Stimulated activated CD4-positive, alpha-beta T cell treated with anti-CD3 and anti-CD28 coated beads, Interleukin-1b, Interleukin-23, amount 100 ng/mL, for 1 hour (primary cell): ENCODE measurements at places on chromosomes 13 and 19.

- DNase-seq = no peak
These were observed 23.2 kb downstream of the STOML3 start for GRCh38 chr13:38967446-38967845.

DNA sequence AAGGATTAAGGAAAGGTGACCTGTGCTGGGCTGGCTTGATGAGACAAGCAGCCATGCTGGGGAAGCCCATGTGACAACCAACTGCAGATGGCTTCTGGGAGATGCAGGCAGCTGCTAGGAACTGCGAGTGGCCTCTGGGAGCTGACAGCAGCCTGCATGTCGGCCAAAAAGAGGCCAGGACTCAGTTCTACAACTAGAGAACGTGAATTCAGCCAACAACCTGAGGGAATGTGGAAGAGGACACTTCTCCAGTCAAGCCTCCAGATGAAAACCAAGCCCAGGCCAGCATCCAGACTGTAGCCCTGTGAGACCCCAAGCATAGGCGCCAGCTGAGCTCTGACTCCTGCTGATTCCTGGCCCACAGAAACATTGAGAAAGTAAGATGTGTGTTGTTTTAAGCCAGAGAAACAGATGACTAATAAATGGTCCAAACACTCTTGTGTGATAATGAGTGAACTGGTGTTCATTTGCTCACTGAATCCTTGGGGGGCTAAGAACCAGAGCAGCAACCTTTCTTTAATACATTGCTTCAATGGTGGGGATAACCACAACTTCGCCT is 45.0 kb downstream of the SLC7A1 start:
- DNase-seq = no peak

- DNase-seq = no peak
These were observed 892.3 kb downstream of the OLFM4 start for GRCh38 chr13:53920916-53921315.

DNA sequence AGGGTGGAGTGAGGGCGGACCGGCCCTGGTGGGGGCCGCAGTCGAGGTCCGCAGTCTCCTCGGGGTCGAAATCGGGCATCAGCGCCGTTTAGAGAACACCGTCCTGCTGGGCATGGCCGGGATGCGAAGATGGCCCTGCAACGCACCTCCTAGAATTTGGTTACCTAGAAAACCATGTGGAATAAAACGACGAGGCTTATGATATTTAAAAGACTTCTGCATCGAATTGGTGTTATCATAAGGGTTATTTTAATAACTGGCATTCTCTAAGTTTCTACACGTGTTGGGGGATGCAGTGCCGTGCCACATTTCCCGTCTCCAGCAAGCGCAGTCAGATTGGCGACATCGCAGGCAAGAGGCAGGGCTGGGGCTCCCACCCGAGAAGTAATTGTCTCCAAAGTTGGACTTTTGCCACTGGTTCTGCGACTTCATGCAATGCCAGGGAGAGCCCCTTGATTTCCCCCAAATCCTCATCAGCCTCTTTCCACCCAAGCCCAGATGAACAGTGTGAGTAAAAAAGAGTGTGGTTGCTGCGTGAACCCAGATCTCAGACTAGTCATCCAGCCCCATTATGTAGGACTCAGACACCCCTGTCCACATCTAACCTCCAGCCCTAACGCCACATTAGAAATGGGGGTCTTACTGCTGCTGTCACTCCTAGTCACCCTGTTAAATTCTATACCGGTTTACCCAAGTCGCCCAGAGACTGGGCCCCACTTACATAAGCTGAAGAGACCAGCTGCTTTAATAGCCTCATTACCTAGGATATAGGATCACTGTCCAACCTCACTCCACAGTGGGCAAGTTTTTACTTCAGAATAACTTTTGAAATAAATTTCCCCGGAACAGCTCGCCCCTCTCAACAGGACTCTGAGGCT is 571 bp upstream of the DHRS12 start:
- DNase-seq = no peak

DNA sequence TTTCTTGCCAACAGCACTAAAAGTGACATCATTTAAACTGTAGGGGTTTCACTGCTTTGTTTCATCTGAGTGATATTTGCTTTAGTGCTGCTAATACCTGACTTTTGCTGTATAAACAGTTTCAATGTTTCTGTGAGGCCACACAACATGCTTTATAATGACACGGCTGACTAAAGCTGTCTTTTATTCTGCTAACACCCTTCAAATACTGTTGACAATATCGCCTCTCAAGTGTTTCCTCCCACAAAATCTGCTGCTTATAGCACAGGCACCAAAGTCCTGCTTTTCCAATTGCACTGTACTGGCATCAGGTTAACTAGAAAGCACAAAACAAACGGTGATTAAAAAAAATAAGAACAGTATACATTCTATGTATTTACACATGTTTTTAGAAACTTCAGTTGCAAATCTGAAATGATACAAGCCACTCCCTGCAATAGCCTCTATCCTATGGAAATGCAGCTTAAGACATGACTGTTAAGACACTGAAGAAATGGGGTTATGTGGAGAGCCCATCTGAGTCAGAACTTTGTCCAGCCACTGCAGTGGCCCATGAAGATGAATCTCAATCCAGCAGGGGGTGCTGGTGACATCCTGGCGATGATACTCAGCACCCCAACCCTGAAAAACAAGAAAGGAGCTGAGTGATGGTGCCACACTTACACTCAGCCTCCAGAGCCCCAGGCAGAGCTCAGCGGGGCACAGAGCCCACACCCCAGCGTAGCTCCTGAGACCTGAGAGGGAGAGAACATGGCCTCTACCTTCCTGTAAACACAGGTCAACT is 29.4 kb downstream of the RFXAP start:
- DNase-seq = no peak

DNA sequence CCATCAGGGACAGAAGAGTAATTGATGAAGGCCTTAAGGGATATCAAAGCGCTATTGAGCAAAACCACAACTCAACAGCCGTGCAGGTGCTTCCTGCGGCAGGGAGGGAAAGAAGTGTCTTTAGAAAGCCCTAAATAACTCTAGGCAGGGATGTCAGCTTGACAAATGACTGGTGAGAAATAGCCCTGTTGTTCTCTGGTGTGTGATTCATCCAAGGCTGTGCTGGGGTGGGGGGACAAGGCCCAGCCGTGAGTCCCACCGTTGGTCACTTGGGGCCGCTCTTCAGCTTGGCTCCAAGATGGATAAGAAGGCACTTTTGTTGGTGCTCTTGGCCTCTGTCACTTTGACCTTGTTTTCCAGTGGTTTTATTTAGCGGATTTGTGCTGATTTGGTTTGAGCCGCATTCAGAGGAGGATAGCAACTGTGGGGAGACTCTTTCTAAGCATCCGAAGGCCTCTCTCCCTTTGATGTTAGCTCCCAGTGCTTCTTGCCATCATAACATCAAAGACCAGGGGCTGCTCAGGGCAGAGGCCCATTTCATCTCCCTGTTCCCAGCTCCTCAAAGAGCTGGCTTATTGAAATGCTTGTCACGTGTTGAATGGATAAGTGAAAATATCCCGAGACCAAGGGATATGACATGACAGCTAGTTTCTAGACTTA is 130.3 kb upstream of the SERP2 start:
- no peak for DNase-seq

DNA sequence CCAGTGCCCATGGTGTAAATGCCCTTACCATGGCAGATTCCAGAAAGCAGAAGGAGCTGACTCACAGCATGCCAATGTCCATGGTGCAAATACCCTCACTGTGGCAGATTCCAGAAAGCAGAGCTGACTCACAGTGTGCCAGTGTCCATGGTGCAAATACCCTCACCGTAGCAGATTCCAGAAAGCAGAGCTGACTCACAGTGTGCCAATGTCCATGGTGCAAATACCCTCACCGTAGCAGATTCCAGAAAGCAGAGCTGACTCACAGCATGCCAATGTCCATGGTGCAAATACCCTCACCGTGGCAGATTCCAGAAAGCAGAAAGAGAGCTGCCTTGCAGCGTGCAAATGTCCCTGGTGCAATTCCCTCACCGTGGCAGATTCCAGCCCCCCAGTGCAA is 163.8 kb upstream of the SOX1 start:
- DNase-seq = no peak

DNA sequence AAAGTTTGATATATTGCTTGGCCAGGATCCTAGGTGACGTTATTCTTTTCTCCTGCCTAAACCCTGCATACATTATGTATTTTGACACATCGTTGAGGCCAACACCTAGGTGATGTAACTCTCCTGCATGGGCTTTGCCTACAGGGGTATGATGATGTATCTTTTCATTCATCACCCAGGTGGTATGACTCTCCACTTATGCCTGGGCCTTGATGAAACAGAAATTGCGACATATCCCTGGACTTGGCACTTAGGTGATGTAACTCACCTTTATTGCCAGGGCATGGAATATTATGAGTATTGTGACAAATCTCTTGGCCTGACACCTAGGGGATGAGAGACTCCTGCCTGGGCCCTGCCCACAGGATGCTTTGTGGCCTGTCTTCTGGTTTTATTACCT is 18.5 kb upstream of the ZNF681 start:
- DNase-seq = no peak

DNA sequence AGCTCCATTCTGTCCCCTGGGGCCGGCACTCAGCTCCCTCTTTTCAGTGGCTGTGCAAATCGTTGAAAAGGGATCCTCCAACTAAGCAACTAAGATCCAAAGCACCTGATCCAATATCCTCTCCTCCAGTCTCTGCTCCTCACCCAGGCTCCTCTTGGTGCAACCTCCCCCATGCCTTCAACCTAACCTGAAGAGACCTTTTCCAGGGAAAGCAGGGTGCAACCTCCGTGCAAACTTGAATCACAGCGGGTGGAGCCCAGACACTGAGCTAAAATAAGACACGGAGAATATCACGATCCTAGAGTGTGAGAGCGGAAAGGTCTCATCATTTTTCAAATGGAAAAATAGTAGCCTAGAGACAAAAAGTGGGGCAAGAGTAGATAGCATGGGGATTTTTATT is 8.3 kb downstream of the CACNG7 start:
- DNase-seq = no peak

GRCh38 chr19:33345163-33345562 is 28.3 kb upstream of the CEBPG start:
- no peak for DNase-seq

DNA sequence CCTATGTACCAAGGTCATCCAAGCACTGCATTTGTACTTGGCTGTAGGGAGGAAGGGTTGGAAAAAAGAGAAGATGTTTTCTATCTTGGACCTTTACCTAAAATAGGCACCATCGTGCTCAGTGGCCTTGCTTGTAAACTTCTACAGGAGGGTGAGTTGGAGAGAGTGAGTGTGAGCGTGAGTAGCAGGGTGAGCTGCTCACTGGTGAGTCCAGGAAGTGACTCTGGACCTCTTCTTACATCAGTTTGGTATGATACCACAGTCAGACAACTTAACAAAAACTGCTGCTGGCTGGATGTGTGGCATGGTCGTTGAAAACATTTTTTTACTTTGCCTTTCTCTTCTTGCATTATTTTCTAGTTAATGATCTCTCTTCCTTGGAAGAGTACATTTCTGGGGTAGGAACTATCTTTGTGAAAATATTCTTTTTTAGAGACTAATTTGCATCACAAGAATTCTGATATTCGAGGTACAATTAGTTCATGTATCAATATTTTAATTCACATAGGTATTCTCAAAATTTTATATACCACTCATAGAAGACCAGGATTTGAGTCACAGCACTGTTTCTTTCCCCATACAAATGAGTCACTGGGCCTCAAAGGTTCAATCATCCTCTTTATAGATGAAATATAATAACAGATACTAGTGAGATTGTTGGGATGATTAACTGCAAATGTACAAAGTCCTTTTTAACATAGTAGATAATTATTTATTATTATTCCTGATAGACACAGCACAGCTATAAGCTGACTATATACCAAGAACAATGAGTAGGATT is 651 bp downstream of the SERPINE3 start:
- no peak for DNase-seq

- DNase-seq = no peak
These were observed 11.5 kb downstream of the MYH14 start for GRCh38 chr19:50214699-50215543.

GRCh38 chr19:18443406-18443805 is 5.5 kb upstream of the ISYNA1 start:
- DNase-seq = no peak
